Heart left ventricle (tissue), 16 donors: ENCODE measurements at places on chromosomes 16 and 17. TPM values are rescaled to one million over a fixed set of nuclear protein-coding genes. Genes with fewer than 3 reads are reported as not detected.

- no peak for DNase-seq
Measured at GRCh38 chr17:77391668-77392375, 251.1 kb downstream of the SEC14L1 start.

GRCh38 chr16:8630255-8630953 lies 8.9 kb downstream of the METTL22 start:
- DNase-seq: no peak

DNA sequence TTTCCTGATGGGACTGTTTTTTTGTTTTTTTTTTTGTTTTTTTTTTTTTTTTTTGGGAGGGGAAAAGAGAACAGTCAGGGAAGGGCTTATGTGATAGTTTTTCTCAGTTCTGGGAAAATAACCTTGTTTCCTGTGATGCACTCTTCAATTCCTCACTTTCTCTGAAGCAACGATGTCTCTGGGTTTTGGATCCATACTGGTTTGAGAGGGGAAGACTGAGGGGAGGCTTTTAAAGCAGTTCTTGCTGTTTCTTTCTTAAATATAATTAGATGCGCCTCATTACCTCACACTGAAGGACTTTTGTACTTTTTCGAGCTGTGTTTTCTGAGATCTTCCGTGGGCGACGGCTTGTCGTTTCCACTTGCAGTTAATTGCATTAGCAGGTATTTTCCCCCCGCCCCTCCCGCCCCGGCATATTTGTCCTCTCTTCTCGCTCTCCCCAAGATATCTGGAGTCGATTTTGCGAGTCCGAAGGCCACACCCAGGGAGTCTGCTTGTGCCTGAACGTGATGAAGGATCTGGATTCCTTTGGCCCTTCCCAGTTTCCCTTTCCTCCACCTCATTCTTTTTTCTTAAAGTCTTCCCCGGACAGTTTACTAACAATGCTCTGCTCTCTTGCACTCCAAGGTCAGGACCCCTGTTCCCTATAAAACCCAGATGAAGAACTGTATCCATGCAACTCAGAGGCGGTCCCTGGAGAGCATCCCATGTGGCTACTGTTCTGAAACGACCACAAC lies 125.2 kb upstream of the ZFHX3 start:
- no peak for DNase-seq

PERCC1 gene
- not detected for total RNA-seq

PRSS8 gene
- not detected for total RNA-seq

DNA sequence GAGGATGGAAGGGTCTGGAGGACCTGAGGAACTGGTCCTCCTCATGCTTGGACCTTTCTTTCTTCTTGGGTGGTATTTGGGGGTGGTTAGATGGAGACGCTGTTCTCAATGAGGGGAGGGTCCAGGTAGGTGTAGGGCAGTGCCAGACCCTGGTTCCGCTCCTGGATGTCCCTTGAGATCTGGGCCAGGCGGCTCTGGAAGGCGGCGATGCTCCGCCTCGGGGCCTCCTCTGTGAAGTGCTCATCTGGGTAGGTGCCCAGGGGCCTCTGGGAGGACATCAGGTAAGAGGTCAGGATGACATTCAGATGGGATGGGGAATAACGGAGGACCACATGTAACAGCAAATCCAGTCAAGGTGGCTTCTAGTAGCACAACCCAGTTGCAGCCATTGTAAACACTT lies 9.0 kb upstream of the ALOX12B start:
- DNase-seq: no peak

IGFALS gene
- total RNA-seq: not detected

DNA sequence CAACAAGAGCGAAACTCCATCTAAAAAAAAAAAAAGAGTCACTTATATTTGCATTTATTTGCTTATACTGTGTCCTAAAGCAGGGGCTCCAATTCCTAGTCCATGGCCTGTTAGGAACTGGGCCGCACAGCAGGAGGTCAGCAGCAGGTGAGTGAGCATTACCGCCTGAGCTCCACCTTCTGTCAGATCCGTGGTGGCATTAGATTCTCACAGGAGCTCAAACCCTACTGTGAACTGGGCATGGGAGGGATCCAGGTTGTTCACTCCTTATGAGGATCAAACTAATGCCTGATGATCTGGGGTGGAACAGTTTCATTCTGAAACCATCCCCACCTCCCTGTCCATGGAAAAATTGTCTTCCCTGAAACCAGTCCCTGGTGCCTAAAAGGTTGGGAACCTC lies 24.9 kb downstream of the ITGB3 start:
- DNase-seq: no peak
